ENCODE measurements at places on chromosomes 6 and 20.

DNA sequence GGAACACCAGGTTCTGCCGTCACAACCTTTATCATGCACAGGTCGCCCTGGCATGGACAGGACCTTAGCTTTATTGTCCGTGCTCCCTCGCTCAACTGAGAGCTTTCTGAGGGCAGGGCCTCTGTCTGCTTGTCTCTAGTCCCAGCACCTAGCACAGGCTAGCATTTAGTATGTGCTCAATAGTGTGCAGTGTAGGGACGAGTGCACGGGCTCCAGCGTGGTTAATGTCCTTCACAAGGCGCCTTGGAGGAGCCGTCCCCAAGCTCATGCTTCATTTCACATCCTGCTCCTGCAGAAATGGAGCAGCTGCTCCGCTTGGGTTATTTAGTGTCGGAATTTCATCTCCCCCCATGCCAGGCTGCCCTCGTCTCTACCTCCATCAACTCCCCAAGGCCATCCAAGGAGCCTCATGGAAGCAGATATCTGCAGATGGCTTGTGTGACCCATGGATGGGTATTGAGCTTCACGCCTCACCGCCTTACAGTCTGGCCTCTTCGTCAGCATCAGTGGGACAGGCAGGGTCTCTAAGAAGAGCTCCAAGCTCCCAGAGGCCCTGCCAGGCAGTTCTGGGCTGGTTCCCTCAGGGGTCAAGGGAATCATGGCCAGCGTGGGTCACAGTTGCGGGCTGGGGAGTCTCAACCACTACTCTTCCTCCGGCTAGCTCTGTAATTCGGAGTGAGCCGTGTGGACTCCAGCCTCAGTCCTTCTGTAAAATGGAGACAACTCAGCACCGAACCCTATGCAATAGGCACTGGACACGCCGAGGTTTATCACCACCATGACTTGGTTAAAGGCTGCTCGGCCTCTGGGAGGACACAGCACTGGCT is 60.8 kb upstream of the APCDD1L start:
- no peak for DNase-seq

DNA sequence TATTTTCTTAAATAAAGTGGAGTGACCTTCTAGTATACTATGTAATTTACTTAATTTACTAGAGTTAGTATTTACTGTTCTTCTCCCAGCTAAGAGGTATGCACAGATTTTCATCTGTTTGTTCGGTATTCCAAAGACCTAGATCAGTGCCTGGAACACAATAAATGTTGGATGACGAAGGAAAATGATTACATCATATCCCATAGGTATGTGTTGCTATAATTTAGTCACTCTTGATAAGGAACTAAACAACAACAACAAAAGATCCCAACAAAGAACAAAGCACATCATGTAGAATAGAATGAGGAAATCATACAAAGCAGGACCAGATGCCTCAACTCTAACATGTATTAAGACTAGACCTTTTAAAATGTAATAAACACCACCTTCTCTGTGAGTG is 89.6 kb upstream of the ADGRF1 start:
- DNase-seq: no peak

- DNase-seq: no peak
These were observed 5.8 kb downstream of the TFAP2C start for GRCh38 chr20:56634735-56635385.

DNA sequence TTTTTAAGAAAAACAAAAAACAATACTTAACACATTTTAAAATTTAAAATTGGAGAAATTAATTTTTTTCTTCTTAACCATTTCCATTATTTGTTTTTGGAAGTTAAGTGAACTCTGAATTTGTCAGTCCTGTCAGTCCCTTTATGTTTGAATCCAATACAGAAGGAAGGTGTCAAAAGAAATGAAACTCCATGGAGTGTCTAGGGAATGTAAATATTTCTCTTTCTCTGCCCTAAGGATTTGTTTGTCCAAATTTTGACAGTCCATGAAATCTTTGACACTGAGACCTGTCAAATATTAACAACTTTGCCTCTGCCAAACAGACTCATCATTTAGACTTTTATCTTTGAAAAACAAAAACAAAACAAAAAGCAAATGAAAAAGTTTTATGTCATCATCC is 166.4 kb downstream of the EPHA7 start:
- no peak for DNase-seq

GRCh38 chr20:21719592-21720214 is 14.2 kb downstream of the PAX1 start:
- DNase-seq: no peak

Data from stimulated activated naive CD4-positive, alpha-beta T cell treated with Interleukin-2 at 50 U/mL for 16 hours (primary cell).